Mesendoderm (in vitro differentiated cells): ENCODE measurements at places on chromosomes 7 and 10.

DNA sequence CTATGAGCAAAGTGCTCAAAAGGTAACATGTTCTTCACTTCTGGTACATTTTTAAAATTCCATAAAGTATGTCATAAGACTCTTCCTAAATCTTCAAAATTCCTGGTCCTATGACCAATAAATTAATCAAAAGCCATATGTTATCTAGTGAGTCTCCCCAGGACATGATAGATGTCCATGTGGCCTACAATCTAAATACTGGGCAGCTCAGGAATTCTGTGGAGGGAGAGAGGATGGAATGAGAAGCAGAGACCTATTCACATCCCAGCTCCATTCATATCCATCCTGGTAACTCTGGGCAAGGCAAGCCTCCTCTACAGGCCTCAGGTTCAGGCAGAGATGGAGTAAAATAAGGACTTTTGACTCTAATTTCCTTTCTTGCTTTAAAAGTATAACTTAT, 224.8 kb downstream of the MTERF1 start:
- DNase-seq: no peak

DNA sequence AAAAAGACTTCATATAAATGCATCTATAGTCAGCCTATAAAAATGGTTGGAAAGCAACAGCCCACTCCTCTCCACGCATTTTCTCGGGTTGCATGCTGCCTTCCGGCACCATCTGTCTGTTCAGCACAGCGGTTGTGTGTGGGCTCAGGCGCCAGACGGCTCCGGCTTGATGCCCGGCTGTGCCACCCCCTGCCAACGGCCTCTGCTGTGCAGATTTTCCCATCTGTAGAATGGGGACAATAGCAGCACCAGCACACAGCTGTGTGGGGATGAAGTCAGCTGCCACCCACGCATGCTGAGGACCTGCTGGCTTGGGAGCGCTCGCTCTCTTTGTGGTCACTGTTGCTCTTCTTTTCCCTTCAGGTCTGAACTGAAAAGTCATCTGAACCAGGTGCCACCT, 19.5 kb downstream of the PRKAG2 start:
- no peak for DNase-seq

DNA sequence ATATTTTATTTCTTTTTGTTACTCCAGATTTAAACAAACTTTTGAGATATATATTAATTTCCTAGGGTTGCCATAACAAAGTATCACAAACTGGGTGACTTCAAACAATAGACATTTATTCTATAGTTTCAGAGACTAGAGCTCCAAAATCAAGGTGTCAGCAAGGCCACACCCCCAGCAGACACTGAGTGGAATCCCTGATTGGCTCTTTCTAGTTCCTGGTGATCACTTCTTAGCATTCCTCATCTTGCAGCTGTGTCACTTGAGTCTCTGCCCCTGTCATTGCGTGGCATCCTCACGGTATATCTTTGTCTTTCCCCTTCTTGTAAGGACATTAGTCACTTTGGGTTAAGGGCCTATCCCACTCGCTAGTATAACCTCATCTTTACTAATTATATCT, 7.6 kb upstream of the SLC26A3 start:
- peak; percentile 22 for DNase-seq

DNA sequence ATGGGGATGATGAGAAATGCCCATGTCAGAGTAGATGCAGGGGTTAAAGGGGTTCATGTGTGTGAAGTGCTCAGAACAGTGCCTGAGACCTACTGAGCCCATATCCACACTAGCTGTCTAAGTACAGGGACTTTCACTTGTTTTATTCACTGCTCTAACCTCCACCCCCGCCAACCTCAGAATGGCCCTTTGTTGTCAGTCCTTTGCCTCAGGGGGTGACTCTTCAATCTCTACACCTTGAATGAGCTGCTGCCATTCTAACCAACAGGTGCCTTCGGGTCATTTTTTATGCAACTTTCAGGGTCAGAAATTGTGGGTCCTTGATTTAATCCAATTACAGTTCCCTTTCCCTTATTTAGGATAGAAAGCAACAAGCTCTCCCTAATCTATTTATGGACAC, 26.2 kb downstream of the VSTM4 start:
- peak; percentile 13 for DNase-seq

- no peak for DNase-seq
These were observed 536.5 kb upstream of the TEX47 start for GRCh38 chr7:89332026-89332425.

GRCh38 chr10:22489975-22490374, 144.7 kb downstream of the SPAG6 start:
- no peak for DNase-seq

- DNase-seq: no peak
These were observed 92.8 kb upstream of the PPIF start for GRCh38 chr10:79254333-79255006.
